ENCODE measurements at places on chromosomes 2 and 18.

GRCh38 chr2:22697054-22697788, 687.8 kb upstream of the KLHL29 start:
- DNase-seq, result no peak

GRCh38 chr2:101710036-101710435, 12.5 kb downstream of the MAP4K4 start:
- DNase-seq, result no peak

DNA sequence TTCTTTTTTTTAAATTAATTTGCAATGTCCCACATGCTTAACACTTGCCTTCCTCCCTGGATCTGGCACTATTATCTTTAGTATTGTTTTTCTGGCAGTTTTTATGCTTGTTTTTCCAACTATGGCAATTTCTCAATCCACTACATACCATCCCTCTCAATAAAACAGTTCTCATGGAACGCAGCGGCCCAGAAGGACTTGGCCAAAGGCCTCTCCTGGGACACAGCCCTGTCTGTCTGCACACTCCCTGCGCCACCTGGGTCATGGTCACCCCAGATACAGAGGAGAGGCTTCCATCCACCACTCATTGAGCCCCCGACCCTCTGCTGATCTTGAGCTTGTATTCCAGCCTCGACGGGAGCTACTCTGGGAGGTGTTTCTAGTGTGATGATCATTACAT, 91.2 kb downstream of the TWIST2 start:
- DNase-seq, result no peak

- no peak for DNase-seq
Observed at GRCh38 chr2:233598952-233599351, 18.5 kb upstream of the UGT1A8 start.

GRCh38 chr18:55302167-55302833, 285.7 kb downstream of the TCF4 start:
- peak; percentile 43 for DNase-seq

GRCh38 chr2:143513081-143513480, 383.9 kb downstream of the ARHGAP15 start:
- DNase-seq, result peak; percentile 78

DNA sequence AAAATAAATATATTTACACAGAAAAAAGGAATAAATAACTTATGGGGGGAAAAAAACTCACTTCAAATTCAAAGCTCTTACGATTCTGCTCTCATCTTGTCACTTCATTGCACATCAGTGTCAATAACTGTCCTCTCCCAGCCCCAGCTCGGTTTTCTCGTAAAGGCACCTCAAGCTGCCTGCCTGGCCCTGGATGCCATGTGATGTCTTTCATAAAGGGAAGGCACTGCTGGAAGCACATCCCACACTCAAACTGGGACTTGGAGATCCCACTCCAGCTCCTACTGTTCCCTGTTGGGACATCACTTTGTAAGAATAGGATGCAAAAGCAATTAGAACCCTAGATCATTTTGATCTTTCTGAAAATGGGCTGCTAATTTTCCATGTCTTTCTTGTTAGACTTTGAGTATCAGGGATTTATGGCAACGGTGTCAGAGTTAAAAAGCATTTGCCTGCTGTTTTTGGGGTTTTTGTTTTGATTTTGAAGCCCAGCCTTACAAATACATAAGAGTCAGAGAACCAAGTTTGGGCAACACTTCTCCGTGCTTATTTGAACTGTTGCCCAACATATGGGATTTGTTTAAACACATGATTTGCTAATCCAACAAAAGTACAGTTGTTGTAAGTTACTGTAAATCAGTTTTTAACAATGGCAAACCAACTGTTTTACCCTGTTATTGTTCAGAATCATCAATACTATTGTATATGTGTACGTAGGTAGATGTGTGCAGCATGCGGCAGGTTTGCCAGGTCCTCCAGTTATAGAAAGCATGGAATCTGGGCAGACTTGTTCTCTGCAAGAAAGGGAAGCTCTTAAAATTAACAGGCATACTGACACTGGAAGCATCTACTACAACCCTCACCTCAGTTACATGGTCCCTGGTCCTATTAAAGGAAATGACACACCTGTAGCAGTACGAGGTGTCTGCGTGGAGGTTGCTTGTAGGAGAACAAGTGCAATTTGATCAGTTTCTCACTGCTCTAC, 20.6 kb downstream of the SERTAD2 start:
- peak; percentile 65 for DNase-seq

Measured in fibroblast of skin of scalp (primary cell).